ENCODE measurements at places on chromosomes 4 and X.

DNA sequence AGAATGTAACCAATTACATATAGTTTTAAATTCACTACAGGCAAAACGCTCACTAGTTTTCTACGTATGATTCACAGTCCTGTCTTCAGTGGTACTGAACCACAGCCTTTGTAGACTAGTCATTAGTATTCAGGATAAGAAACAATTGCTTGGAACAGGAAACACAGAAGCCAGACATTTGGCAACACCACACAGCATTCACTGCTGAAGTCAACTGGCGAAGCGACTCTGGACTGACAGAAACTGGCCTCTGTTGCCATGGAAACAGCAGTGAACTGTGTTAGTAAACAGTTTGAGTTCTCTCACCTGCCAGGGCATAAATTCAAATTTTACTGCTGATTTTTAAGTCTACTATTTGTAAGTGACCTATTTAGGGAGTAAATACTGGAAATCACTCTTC is 57.6 kb downstream of the MAPK10 start:
- DNase-seq = no peak

GRCh38 chrX:22662776-22663175 is 337.0 kb upstream of the DDX53 start:
- no peak for DNase-seq

DNA sequence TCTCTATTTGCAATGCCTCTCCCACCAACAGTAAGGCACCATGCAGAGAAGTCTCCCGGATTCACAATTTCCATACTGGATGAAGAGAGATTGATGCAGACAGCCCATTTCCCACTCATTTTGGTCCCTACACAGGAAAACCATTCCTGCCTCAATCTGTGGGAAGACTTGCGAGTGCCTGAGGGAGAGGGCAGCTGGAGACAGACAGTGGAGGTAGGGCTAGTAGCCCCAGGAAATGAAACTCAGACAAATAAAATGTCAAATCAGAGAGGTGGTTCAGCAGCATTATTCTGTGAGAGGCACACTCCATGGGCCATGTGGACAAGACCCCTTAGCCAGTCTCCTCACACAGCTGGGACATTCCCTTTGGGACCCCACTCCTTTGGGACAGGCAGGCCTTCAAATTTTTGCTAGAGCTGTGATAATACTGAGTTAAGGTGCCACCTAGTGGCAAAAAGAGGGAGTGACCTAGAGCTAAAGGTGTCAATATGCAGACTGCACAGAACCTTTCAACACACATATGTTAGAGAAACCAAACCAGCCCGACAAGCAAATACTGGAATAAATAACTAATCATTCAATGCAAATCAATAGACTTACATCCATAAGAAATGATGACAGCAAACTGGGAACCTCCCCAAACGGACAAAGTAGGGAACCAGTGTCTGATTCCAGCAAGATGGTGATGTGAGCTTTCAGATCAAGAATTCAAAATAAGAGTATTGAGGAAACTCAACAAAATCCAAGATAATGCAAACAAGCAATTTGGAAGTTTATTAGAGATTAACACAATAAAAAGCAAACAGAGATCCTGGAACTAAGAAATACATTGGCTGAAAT is 1865.3 kb upstream of the AGA start:
- no peak for DNase-seq

- no peak for DNase-seq
Observed at GRCh38 chr4:147981305-147981704, 249.4 kb downstream of the ARHGAP10 start.

- DNase-seq = no peak
Observed at GRCh38 chr4:152245680-152246079, 290.2 kb downstream of the FBXW7 start.

- no peak for DNase-seq
Observed at GRCh38 chr4:124804041-124804440, 91.5 kb upstream of the ANKRD50 start.

- no peak for DNase-seq
Observed at GRCh38 chr4:174600391-174600790, 78.1 kb upstream of the HPGD start.

GRCh38 chr4:186946682-186947294 is 223.1 kb upstream of the FAT1 start:
- peak; percentile 58 for DNase-seq

DNA sequence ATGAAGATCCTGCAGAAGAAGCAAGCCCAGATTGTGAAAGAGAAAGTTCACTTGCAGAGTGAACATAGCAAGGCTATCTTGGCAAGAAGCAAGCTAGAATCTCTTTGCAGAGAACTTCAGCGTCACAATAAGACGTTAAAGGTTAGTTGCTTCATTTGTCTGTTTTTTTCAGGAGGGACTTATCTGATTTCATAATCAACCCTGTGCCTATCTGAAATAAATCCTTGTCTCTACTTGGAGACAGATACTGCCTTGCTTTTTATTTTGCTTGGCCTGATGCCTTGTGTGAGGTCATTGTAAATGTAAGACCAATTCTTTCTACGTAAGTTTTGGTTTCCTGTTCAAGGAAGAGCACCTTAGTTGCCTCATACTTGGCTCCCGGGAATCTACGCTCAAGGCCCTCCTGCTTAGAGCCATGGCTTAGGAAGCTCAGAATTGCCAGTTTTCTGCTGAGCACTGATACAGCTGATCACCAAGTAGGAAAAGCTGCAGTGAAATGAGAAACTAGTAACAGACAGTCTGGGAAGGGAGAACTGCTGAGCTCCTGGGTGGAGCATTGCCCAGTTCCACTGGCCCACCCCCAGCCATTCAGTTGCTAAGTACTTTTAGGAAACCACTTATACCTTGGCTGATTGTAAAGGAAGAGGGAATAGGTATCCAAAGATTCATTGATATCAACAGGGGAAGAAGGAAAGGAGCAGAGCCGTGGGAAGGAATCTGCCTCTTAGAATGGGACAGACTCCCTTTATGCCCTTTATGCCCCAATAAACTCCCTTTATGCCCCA is 41.8 kb downstream of the RBBP7 start:
- no peak for DNase-seq

- no peak for DNase-seq
Observed at GRCh38 chrX:135923353-135923752, 29.8 kb downstream of the SAGE1 start.

DNA sequence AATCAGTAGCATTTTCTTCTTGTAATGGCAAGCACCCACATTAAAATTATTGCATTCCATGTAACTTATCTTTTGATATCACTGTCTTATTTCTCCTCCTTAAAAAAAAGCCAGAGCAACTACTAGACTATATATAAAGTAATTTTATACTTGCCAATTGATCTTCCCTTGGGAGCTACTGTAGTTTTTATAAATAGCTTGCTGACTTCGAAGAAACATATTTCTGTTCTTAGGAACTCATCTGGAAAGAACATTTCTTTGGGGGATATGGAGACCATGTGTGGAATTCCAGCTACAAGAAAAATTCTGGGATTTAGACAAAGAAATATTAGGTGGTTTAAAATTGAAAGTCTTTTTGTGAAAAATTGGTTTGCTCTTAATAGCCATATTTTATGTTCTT is 94.9 kb downstream of the BMPR1B start:
- DNase-seq = no peak

GRCh38 chr4:15457406-15458201 is 12.1 kb upstream of the CC2D2A start:
- DNase-seq = no peak

- no peak for DNase-seq
Observed at GRCh38 chrX:49101629-49101984, 21.9 kb upstream of the WDR45 start.

DNA sequence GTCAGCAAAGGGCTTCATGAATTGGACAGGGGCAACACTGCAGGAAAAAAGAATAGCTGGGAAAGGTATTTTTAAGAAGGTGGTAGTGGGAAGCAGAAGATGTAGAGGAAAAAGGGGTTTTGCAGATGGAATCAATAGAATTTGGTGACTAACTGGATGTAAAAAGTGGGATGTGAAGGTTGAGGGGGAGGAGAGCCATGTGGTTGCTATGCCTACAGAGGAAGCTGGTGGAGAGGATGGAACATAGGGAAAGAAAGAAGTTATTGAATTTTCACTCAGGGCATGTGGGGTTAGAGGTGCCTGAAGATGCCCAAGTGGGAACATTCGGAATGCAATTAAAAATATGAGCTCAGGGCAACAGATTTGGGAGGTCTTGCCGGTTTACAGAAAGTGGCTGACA is 33.0 kb downstream of the REELD1 start:
- DNase-seq = no peak

DNA sequence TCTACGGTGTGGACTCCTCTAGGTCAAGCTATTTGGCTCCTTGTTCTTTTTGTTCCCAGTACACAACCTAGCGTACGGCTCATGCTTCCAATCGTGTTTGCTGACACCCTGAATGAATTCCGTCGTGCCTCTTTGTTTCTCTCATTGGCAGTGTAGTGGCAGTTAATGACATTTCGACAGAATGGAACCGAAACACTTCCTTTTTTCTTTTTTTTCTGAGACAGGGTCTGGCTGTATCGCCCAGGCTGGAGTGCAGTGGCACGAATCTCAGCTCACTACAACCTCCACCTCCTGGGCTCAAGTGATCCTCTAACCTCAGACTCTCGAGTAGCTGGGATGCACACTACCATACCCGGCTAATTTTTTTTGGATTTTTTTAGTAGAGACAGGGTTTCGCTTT is 113.3 kb upstream of the ATP6AP2 start:
- DNase-seq = no peak

DNA sequence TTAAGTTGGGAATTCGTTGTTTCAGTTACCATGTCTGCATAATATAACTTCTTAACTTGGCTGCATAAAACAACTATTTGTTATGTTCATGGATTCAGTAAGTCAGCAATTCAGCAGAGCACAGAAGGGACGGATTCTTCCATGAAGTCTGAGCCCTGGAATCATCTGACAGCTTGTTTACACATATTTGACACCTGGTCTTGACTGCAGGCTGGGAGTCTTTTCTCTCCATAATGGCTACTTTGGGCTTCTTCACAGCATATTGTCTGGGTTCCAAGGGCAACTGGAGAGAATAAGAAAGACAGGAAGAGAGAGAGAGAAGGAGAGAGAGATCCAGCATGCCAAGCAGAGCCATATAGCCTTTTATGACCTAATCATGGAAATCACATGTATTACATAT is 23.1 kb downstream of the CENPC start:
- no peak for DNase-seq

- no peak for DNase-seq
Observed at GRCh38 chr4:75484190-75484589, 30.0 kb downstream of the RCHY1 start.

DNA sequence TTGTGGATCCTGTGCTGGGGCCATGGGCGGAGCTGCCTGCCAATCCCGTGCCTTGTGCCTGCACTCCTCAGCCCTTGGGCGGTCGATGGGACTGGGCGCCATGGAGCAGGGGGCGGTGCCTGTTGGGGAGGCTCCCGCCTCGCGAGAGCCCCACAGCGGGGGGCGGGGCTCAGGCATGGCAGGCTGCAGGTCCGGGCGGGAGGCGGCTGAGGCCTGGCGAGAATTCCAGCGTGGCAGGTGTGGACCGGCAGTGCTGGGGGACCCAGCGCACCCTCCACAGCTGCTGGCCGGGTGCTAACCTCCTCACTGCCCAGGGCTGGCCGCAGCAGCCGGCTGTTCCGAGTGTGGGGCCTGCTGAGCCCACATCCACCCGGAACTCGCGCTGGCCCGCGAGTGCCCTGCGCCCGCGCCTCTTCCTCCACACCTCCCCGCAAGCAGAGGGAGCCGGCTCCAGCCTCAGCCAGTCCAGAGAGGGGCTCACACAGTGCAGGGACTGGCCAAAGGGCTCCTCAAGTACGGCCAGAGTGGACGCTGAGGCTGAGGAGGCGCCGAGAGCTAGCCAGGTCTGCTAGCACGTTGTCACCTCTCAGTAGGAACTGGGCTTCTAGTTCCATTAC is 85.9 kb downstream of the GBA3 start:
- DNase-seq = no peak

- no peak for DNase-seq
Observed at GRCh38 chr4:160406263-160406825, 1303.5 kb downstream of the RAPGEF2 start.

DNA sequence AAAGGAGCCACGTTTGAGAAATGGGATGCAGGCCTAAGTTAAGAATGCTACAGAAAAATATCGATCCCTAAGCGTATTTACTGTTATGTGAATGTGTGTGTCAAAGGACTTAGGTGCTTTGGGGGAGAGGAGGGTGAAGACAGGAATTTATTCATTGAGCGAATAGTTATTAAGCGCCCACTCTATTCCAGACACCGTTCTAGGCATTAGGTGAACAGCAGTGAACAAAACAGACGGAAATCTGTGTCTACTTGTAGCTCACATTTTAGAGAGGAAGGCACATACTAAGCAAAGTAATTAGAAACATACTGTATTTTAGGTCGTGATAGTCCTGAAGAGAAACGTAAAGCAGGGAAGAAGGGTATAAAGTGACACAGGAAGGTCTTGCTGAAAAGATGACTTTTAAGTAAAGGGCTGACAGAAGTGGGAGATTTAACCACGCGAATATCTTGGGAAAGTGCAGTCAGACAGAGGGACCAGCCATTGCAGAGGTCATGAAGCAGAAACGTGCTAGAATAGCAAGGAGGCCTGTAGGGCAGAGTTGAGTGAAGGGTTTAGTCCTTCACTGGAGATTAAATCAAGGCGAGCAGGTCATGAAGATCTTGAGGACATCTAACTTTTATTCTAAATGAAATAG is 541 bp downstream of the AIMP1 start:
- no peak for DNase-seq

- DNase-seq = no peak
Observed at GRCh38 chr4:74366367-74366911, 1.5 kb downstream of the EREG start.

DNA sequence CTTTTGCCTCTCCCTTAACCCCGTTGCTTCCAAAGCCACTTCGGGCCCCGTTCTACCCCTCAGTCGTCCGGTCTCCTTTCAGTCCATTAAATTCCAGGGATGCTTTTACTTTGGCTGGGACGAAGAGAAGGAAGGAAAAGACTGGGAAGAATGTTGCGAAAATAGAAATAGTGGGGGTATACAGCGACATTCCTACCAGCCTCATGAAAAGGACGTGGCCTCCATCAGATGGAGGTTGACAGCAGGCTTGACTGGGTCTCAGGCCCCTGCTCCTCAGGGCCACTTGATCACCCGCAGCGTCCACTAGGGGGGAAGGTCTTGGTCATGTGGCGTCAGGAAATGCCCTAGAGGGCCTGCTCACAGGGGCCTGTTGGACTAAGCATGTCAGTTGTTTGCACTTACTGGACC is 657 bp upstream of the ANKRD50 start:
- DNase-seq = no peak

- no peak for DNase-seq
Observed at GRCh38 chrX:39652336-39652735, 445.4 kb downstream of the BCOR start.

DNA sequence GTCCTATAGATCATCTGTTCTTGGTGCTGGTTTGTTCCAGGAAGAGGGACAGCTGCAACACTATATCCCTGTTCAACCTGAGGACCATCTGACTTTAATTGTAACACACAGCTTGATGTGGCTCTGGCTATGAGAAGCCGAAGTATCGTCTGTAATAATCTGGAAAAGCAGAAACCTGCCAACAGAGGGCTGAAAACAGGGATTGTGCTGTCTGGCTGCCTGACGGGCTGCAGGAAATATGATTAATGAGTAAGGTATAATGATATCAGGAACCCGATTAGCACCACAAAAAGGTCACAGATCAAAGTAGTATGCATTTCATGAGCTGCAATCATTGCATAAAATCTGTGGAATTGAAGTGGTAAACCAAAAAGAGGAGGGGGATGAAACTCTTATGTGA is 170.4 kb upstream of the MAB21L2 start:
- no peak for DNase-seq
